ENCODE measurements at places on chromosomes 2 and 18.

DNA sequence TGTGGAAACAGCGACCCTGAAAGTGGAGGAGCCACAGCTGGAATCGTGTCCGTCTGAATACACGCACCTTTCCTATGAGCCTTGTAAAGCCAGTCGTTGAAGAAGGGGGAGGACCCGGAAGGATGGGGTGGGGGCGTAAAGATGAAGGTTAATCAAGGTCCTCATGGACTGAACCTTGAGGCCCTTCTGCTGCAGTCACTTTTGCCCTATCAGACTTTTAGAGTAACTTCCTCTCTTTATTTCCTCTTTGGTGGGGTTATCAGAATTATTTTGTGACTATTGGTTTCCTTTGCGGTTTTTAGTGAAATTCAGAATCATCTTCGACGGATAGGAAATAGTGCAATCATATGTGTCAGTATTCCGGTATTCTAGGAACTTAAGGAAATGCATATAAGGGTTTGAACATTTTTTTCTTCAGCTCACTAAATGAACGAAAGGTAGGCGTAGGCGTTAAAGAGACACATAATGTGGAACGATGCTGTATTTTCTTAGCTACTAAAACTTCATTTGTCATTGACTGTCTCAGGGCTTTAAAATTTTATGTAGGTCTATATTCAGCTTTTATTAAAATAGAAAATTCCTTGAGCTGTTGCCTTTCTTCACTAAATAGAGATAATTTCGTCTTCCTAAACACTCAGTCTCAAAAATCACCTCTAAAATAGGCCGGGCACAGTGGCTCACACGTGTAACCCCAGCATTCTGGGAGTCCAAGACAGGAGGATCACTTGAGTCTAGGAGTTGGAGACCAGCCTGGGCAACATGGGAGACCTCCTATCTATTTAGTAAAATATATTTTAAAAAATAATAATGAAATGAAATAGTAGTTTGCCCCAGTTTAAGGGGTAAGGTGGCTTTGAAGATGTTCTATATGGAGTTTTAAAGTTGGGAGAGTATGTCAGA, 1.4 kb upstream of the YES1 start:
- peak; percentile 38 for DNase-seq

- DNase-seq, result no peak
These were observed 81.5 kb upstream of the YWHAQ start for GRCh38 chr2:9712263-9712662.

- no peak for DNase-seq
These were observed 55.9 kb downstream of the CACNB4 start for GRCh38 chr2:152042636-152043615.

DNA sequence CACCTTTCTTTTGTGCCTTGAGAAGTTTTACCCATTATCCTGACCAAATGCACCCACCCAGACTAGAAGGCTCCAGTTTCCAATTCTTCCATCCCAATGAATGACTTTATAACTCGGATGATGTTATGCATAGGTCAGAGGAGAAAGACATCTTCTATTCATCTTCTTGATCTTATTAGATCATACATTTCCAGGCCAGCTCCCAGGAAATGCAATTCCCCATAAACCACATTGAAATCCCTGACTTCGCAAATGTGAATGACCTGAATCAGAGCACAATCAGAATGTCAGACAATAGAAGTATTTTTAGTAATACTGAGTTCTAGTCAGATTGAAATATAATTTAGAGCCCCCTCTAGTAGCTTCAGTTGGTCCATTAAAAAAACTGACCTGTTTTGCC, 62.9 kb downstream of the NYAP2 start:
- DNase-seq, result no peak

- DNase-seq, result no peak
These were observed 205.7 kb downstream of the AGAP1 start for GRCh38 chr2:235699576-235699975.

DNA sequence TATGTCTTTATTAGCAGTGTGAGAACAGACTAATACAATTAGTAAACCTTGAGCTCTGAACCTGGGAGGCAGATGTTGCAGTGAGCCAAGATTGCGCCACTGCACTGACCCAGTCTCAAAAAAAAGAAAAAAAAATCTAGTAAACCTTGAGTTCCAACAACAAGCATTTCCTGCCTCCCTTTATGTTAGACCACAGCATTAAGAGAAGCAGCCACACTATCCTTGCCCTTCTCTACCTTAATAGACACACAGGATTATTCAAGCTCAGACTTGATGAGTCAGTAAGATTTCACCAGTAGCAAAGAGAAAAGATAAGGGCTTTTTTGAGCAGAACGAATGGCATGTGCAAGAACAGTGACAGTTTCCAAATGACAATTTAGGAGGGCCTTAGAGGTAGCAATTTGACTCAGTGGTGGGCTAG, 18.0 kb upstream of the GLS start:
- DNase-seq, result no peak

GRCh38 chr2:124482044-124482443, 457.0 kb downstream of the CNTNAP5 start:
- no peak for DNase-seq

GRCh38 chr2:186308347-186308746, 177.7 kb upstream of the ZC3H15 start:
- no peak for DNase-seq

GRCh38 chr18:44592639-44593038, 88.0 kb upstream of the SETBP1 start:
- DNase-seq, result no peak

DNA sequence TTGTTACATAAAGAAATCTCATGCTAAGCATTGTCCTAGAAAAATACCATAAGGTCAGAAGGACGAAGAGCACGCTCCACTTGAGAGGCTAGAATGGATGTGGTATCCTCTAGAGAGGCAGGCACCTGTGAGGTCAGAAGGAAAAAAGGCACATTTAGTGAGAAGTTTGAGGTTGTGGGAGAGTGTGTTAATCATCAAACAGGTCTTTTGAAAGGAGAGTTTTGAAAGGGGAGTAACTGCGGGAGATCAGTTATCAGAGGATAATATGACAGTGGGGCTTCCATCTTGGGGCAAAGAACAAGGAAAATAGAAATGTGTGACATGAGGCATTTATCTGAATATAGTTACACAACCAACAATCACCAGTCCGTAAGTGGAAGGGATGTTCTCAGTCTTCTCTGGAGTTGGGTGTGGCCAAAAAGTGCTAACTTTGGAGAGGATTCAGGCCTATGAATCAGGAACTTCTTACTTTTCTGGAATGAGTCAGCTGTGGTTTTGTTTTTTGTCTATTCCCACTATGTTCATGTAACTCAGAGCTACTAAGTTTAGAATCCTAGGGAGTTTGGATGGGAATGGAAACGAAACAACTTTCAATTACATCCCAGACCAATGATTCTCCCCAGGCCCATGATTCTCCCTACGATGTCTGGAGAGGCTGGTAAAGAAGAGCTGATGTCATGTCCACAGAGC, 451.4 kb upstream of the ST6GAL2 start:
- DNase-seq, result no peak

GRCh38 chr18:70455731-70456130, 166.9 kb downstream of the SOCS6 start:
- no peak for DNase-seq

GRCh38 chr2:155308367-155309009, 610.0 kb downstream of the KCNJ3 start:
- no peak for DNase-seq

GRCh38 chr2:241494311-241494908, 14.0 kb downstream of the STK25 start:
- DNase-seq, result no peak

DNA sequence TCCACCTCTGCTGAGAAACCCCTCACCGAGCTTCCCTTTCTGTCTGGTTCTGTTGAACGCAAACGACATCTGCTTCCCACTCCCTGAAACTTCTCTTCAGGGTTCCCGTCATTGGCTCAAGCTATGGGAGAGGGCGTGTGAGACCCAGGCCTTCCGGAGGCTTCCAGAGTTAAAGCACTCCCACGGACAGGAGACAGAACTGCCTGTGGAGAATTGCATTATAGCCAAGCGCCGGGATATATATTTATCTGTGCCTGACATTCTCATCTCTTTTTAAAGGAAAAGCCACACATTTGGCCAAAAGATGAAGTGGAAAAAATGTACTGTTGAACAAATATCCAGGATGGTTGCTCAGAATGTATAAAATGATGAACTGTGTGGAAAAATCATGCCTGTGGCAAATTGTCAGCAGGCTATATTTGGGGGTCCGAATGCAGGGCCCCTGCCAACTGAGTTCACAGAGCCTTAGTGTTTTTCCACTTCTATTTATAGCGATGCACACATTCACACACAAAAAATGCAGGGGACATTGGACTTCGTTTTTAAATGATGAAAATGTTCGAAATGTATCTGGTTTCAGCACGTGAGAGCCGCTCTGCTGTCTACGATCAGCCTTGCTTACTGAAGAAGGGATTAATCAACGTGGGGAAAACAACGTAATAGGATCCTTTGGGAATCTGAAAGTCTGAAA, 59.5 kb downstream of the E2F6 start:
- no peak for DNase-seq

DNA sequence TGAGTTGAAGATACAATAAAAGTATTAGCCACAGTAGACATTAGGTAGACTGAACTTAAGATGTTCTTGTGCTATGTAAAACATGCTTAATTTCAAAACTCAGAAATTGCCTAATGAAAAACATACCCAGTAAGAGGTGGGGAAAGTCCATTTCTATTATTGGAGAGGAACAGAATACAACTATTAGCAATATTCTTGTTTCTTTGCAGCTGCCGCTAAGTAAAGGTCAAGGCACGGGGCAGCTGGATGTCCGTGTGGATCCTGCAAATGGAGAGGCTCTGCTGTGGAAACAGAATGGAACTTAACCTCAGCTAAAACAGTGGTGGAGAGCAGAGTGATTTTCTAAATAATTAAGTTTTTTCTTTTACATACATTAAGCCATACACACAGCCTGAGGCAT, 139.2 kb upstream of the ARHGAP28 start:
- no peak for DNase-seq

GRCh38 chr2:111062417-111062816, 58.3 kb upstream of the BCL2L11 start:
- DNase-seq, result no peak

- DNase-seq, result no peak
These were observed 82.2 kb upstream of the ITGA4 start for GRCh38 chr2:181374781-181375675.

DNA sequence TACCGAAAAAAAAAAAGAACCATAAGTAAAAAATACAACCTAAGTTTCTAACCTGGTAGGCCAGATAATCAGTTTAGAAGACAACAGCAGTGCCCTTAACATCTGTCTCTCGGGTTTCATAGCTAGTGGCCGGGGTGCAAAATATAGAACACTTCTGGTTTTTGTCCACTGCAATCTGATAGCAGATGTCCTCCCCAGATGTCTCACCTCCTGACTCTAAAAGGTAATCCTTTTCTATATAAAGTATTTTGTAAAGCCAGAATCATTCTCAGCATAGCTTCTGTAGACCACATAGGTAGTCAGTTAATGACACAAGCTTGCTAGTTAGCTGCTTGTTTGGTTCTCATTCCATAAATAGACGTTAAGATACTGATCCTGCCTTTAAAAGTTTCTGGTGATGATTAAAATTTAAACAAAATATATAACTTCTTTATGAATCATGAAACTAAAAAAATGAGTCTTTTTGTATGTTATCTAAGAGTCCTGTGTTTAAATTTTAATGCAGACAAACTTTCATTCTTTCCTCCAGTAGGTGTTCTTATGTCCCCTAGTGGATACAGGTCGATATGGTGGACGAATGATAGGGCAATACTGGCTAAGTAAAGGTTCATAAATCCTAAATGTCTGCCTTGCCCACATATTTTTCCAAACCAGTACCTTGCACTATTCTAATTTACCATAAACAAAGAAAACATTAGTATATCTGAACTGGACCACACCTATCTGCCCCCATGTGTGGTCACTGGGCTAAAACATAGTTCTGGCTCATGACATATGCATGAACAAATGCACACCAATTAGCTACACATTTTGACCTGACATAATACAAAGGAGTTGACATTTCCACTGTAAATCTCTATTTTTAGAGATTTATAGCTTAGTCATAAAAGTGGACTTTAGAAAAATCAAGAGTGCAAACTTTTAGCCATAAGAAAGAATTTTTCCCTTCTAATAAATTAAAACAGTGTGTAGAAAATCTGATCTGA, 171.0 kb downstream of the SRBD1 start:
- no peak for DNase-seq

GRCh38 chr2:96540136-96540535, 3.6 kb downstream of the ARID5A start:
- no peak for DNase-seq

DNA sequence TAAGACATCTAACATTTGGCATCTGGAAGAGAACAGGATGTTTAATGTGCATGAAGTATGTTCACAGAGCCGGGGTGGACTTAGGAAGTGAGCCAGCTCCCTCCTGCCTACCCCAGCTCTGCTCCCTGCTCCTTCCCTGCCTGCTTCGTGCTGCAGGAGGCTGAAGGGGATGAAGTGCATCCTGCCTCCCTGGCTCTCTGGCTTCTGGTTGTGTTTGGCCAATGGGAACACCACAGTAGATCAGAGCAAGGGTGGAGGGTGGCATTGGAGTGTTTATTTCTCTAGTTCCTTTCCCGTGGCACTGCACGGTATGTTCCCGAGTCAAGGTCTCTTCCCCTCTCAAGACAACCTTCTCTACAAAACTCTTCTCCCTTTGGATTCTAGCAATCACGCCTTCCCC, 379.9 kb downstream of the CLIP4 start:
- no peak for DNase-seq

- DNase-seq, result no peak
These were observed 6.0 kb downstream of the SLC4A3 start for GRCh38 chr2:219633276-219634065.

DNA sequence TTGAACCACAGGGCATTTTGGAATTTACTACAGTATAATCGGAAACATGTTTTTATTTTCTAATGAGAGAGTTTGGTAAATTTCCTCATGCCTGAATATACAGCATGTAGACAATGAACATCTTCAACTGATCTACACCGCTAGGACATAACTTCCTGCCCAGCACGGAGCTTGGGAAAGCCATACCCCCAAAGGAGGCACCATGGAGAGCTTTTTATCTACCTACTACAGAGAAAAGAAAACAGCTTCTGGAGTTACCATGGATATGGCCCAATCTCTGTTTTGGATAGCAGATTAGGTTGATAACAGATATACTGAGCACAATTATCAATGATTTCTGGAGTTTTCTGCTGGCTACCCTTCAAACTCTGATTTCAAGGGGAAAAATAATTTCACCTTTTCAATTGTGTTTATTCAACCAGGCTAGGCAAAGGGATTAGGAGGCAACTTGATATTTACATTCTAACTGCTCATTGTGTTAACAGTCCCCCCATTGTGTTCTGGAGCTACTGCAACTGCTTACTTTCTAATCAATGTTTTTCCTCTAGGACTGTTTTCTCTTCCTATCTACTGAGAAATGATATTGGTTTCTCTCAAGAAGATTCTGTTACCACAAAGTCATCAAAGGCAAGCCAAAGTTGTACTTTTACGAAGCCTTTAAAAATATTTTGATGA, 123.0 kb upstream of the ARHGAP28 start:
- DNase-seq, result no peak
